ENCODE measurements at places on chromosomes 2 and 18.

GRCh38 chr18:61731693-61732376 lies 161.0 kb downstream of the RNF152 start:
- no peak for DNase-seq

DNA sequence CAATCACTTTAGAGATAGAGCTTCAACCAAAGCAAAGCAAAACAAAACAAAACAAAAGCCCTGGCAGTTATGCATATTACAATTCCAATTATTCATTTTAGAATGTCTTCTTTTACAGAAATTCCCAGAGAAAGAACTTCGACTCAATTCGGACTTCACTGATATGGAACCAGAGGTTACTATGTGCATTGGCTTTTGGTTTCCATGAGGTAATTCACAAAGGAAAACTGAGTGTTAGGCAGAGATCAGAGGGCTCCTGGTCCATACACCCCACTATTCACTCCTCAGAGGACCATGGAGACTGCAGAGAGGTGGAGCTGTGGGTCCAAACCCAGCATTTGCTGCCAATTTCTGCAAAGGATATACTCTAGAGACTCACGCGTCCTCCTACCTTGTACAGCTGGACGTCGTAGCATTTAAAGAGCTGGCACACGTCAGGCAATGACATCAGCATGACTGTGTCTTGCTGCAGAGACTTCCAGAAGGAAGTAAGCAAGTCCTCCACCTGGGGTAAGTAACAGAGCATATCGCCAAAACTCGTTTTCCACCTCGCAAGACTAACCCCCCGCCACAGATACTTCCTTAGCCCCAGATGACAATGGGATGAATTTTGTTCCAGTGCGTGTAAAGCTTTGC lies 31.3 kb upstream of the CREG2 start:
- DNase-seq, result no peak

DNA sequence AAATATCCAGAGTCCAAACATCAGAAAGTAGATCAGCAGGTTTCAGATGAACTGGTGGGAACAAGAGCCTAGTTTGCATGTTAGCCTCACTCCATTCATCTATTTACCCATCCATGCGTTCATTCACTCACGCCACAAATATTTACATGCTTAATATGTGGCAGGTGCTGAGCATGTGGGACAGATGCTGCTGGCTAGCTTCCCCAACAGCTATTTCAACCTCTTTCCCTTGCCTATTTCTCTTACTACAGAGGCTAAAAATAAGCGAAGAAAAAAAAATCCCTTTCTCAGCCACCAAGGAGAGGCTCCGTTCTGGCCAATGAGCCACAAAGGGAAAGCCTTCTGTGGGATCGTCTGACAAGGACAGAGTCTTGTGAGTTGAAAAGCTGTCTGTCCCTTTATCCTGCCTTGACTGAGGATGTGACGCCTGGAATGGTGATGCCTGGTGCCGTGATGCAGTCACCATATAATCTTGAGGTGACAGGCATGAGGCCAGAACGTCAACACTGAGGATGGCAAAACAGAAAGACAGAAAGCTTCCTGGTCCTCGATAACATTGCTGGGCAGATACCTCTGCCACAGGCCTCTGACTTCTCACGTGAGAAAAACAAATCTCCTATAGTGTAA lies 78.2 kb downstream of the KCTD1 start:
- no peak for DNase-seq

- no peak for DNase-seq
Measured at GRCh38 chr2:74890711-74891110, 56.8 kb downstream of the HK2 start.

DNA sequence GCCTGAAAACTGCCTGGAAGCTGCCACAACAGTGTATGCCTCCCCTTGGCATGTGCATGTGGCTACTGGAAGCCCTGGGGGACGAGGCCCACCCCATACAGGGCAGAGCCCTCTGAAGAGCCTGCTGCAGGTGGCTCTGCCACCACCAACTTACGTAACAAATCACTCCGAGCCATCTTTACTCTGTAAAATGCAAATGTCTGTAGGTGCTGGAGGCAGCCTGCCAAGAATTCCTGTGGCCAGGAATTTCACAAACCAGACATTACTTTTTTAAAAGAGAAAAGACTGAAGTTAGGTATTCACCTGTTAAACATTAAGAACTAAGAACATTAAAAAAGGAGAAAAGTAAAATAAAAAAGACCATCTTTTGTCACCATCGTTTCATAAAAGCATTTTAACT lies 106.3 kb downstream of the GPR39 start:
- DNase-seq, result no peak

DNA sequence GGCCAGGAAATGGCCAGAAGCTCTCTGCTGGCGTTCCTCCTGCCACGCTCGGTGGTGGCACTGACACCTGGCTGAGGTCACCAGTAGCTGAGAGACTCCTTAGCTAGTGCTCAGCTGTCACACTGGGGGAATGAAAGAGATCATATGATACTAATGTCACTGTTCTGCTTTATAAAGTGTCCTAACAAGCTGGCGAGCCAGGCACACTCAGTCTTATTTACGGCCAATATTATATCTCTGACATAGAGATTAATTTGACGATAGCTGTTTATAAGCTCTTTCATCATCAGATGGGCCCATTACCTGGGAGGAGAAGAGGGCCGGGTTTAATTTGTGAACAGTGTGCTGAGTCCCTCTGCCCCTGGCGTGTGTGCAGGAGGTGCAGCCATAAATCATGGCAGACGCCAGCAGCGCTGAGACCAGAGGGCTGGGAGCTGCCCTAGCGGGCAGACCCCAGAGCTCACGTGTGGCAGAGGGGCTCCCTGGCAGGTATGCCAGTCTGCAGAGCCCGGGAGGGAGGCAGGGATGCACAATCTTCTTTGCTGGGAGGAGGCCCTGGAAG lies 246.5 kb downstream of the HAUS1 start:
- DNase-seq, result no peak

Measured in SIG-M5 (cell line).